ENCODE measurements at places on chromosomes 4 and X.

DNA sequence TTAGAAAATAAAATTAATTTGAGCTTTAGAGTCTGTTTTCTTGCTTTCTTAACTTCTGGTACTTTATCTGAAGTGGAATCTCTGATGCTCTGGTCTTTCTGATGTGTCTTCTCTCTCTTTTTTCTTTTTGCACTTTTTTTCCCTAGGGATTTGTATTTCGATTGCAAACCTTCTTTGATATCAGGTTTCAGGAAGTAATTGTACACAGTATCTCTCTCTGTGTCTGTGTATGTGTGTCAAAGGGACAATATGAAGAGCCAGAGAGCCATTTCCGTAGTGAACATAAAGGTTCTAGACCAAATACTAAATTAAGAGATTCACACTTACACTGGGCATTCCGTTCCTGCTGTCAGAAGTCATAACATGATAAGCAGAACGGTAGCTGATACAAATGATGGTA is 325.0 kb downstream of the PCDH7 start:
- DNase-seq: no peak

GRCh38 chr4:105343146-105343931 is 130.5 kb downstream of the PPA2 start:
- no peak for DNase-seq

DNA sequence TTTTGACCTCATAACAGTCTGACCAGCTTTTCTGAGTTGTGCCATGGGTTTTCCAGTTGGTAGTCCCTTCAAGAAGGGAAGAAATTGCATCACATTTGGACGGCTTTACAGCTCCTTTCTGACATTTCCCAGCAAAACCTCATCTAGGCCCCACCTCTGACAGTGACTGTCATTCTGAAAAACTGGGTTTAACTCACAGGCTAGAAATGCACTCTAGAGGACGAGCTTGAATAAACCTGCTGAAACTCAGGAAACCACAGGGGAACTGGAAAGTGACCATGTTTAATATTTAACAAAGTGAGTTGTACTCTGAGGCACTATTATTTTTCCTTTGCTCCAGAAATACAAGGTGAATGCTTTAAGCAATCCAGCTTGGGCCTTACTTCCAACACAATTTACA is 434.3 kb upstream of the RASGEF1B start:
- DNase-seq: peak; percentile 55

DNA sequence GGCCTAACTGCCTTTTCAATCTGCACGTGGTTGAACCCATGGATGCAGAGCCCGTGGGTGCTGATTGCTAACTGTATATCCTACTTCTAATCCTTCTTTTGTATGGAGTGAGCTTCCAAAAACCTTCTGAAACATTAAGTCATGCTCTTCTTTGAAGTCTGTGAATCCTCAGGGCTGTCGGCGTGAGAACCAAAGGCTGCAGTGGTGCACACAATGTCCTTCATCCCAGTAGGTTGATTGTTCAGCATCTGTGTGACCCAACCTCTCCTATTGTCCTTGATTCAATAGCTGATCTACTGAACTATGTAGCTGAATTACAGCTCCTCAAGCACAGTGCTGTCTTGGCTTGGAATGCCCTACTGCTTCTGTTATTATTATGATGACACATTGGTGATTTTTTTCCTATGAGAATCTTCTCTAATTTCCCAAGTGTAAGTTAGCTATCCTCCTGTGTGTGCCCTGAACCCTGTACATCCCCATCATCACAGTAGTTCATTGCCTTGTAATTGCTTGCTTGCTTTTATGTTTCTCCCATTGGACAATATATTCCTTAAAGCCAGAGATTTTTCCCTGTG is 294.6 kb downstream of the TRIML1 start:
- DNase-seq: no peak

DNA sequence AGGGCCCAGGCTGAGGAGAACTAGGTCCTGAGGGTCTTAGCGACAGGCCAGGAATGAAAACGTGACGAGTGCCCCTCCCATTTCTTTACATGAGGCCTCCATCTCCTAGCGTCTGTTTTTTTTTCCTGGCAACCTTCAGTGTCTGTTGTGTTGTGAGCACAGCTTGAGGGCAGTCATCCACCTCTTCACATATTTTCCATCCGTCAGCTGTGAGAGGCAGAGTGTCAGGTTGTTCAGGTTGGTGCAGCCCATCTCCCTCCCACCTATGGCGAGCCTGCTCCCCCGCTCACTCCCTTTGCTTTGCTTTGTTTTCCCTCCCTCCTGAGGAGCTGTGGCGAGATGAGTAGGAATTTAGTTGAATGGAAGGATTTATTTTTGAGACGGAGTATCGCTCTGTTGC is 51.7 kb upstream of the CHRNA9 start:
- DNase-seq: no peak

DNA sequence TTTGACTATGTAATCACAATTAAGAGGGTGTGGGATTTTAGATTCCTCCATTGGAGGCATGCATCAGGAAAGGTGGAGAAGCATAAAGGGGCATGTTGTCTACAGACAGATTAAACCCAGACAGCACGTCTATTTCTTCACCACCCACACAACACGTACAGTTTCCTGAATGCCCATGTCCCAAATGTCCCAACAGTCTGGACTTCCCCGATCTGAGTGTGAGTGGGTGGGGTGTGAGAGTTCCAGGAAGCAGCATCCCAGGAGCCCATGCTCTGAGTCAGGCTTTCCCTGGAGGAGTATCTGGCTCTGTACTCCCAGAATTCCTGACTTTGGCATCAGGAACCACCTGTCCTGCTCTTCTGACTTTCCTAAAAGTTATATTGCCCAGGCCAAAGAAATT is 30.8 kb upstream of the NDP start:
- DNase-seq: no peak

- no peak for DNase-seq
Measured at GRCh38 chrX:74505437-74505836, 84.1 kb downstream of the SLC16A2 start.

GRCh38 chr4:111475001-111475400 is 670.3 kb upstream of the FAM241A start:
- no peak for DNase-seq

- no peak for DNase-seq
Measured at GRCh38 chr4:113513382-113513781, 248.2 kb downstream of the CAMK2D start.

DNA sequence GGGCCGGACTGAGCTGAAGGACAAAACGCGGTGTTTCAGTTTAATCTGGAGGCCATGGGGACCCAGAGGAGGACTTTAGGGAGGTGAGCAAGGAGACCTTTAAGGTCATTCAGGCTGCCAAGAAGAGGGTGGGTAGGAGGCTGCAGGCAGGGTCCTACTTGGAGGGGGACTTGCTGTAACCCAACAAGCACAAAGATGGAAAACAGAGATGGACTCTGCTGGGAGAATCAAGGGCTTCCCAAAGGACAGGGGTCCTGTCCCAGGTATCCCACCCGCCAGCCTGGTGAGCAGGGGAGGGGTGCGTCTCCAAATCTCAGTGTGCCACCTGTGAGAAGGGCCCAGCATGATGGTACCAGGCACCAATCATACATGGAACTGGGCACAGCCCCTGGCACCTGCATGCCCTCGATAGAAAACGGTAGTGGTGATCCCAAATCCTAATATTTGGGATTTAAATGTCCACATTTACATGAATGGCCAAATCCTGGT is 3.9 kb upstream of the HAUS3 start:
- no peak for DNase-seq

All from common myeloid progenitor, CD34-positive (primary cell).